Natural killer cell treated with Interleukin-12 subunit alpha and Interleukin-12 subunit beta and Interleukin-15 and Interleukin-18, amount 100 ng/mL, for 72 hours (primary cell): ENCODE measurements at places on chromosomes 7 and 10. TPM values are rescaled to one million over a fixed set of nuclear protein-coding genes. Genes with fewer than 3 reads are reported as not detected.

DNA sequence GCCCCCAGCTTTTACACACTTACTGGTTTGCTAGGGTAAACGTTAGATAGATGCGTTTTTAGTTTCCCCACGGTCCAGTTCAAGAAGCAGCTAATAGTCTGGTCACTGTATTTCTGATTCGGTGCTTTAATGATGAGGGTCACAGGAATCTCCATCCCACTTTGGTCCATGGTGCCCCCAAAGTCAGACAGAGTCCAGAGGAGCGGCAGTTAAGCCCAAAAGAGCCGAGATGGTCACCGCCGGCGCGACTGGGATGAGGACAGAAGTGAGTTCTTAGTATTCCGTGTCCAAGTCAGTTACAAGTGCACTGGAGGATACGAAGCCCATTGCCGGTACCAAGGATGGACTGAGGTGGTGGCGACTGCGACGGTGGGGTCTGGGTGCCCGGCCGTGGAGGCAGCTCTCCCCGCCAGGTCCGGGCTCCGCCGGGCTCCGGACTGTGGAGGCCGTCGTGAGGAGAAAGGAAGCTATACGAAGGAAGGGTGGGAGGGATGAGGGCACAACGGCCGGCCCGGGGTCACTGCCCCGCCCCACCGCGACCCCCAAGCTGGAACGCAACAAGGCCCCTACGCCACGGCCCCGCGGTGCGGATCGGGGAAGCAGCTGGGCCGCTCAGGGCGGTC is 663 bp downstream of the HERPUD2 start:
- peak overlapping the region; percentile 77 for H3K27ac ChIP-seq
- H3K27me3 ChIP-seq = no peaks in the 10 kb centered on the region
- peak overlapping the region; percentile 83 for H3K4me3 ChIP-seq
- H3K4me1 ChIP-seq = peaks cover 67% of the 10 kb centered on the region
- DNase-seq = no peak

DNA sequence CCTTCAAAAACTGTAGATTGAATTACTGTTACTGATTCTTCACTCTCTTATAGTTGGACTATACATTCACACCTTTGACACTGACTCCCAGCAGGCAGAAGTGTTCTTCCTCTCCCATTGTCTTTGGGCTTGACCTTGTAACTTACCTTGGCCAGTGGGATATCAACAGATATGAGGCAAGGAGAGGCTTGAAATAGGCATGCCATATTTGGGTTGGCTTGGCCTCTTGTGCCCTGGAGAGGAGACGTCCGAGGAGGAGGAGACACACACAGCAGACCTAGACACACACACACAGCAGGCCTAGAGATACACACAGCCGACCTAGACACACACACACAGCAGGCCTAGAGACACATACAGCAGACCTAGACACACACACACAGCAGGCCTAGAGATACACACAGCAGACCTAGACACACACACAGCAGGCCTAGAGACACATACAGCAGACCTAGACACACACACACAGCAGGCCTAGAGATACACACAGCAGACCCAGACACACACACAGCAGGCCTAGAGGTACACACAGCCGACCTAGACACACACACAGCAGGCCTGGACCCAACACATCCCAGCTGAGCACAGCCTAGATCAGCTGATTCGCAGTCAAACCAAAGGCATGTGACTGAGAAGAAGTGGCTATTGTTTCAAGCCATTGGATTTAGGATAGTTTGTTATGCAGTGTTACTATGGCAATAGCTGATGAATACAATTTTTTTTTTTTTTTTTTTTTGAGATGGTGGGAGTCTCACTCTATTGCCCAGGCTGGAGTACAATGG is 12.5 kb upstream of the GNA12 start:
- no peak overlapping the region for H3K4me3 ChIP-seq
- peaks cover 13% of the 10 kb centered on the region for H3K27me3 ChIP-seq
- H3K36me3 ChIP-seq = no peaks in the 10 kb centered on the region
- H3K27ac ChIP-seq = no peak overlapping the region
- no peak for DNase-seq
- H3K4me1 ChIP-seq = peaks cover 2% of the 10 kb centered on the region

- H3K4me3 ChIP-seq = no peak overlapping the region
- H3K4me1 ChIP-seq = peaks cover 18% of the 10 kb centered on the region
- no peaks in the 10 kb centered on the region for H3K36me3 ChIP-seq
Observed at GRCh38 chr7:16655394-16655793, 9.4 kb downstream of the BZW2 start.

DNA sequence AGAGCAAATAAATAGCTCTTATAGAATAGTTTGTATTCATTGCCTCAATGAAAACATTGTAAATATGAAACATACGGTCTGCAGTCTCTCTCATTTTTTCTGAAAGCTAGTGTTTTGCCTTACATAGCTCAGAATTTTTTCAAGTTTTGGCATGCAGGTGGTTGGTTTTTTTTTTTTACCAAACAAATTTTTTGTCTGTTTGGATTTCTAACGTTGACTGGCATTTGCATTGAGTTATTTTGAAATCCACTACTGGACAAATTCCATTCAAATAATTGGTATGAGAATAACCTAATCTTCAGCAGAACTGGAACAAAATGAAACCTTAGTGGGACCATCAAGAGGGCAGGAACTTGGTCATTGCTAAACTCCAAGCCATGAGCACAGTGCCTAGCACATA is 107.6 kb upstream of the SAMD8 start:
- H3K4me3 ChIP-seq = no peak overlapping the region
- no peaks in the 10 kb centered on the region for H3K27me3 ChIP-seq
- H3K36me3 ChIP-seq = peaks cover 4% of the 10 kb centered on the region
- H3K4me1 ChIP-seq = peaks cover 39% of the 10 kb centered on the region

DNA sequence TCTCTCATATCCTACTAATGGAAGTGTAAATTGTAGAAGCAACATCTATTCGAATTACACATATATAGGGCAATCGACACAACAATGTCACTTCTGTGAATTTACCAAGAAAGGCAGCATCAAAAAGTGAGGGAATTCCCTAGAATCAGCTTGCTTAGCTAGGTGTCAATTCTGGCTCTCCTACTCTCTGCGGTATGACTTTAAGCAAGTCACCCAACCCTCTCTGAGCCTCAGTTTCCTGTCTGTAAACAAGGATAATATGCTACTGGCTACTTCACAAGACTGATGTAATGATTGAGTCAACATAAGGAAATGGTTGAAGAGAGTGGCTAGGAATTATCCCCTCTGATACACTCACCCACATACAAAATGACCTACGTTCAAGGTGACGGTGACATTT is 19.4 kb downstream of the CCDC6 start:
- H3K27me3 ChIP-seq = no peaks in the 10 kb centered on the region
- H3K4me3 ChIP-seq = peak overlapping the region; percentile 90
- H3K27ac ChIP-seq = peak overlapping the region; percentile 89
- peak; percentile 82 for DNase-seq

GRCh38 chr7:155694851-155695250 is 50.4 kb downstream of the RBM33 start:
- no peaks in the 10 kb centered on the region for H3K36me3 ChIP-seq
- H3K27me3 ChIP-seq = no peaks in the 10 kb centered on the region
- H3K4me1 ChIP-seq = peaks cover 69% of the 10 kb centered on the region
- DNase-seq = no peak
- H3K27ac ChIP-seq = no peak overlapping the region

DNA sequence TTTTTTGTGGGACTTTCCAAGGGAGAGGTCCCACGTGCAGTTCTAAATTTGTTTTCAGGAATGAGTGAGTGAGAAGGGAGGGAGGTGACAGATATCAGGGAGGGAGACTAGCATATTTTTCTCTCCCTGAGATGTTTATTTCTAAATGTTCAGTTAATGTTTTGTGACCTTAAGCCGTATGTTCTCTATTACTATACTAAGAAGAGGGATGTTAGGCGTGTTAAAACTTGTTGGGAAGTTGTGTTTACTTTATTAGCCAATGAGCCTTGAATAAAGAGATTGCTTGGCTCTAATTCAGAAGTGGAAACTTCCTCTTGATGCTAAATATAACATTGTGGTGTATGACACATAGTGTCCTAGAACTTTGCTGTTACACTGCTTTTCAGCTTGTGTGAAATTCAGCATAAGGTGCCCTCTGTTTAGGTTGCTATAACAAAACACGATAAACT is 37.3 kb downstream of the DNAH11 start:
- no peak overlapping the region for H3K4me3 ChIP-seq
- H3K27ac ChIP-seq = no peak overlapping the region
- peaks cover 6% of the 10 kb centered on the region for H3K36me3 ChIP-seq

BRAF gene
- total RNA-seq = 42.2 TPM

TAS2R41 gene
- not detected for total RNA-seq

CNTNAP2 gene
- total RNA-seq = not detected
